ENCODE measurements at places on chromosomes 3 and 15.

- H3K36me3 ChIP-seq = peaks cover 11% of the 10 kb centered on the region
- H3K4me3 ChIP-seq = no peak overlapping the region
- no peaks in the 10 kb centered on the region for H3K27me3 ChIP-seq
- peak; percentile 79 for DNase-seq
- peaks cover 9% of the 10 kb centered on the region for H3K4me1 ChIP-seq
Observed at GRCh38 chr3:11367143-11367693, 95.0 kb downstream of the ATG7 start.

DNA sequence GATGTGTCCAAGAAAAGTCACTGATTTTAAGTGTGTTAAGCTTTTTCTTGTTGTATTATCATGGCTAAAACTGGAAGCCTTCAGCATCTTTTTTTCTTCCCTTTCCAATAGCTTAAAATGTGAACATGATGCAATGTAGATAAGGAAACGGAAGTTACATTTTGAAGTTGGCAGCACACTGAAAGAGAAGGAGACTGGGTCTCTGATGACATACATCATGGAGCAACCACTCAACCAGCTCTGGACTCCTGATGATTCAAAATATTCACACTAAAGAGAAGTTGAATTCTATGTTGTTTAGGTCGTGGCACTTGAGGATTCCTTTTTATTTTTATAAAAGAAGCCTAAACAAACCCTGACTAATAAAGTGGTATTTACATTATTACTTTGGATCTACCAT, 488.3 kb upstream of the ALCAM start:
- H3K4me1 ChIP-seq = no peaks in the 10 kb centered on the region
- no peaks in the 10 kb centered on the region for H3K36me3 ChIP-seq
- H3K27ac ChIP-seq = no peak overlapping the region
- no peak overlapping the region for H3K4me3 ChIP-seq
- H3K27me3 ChIP-seq = no peaks in the 10 kb centered on the region
- DNase-seq = no peak

- H3K27me3 ChIP-seq = no peaks in the 10 kb centered on the region
- H3K4me1 ChIP-seq = peaks cover 27% of the 10 kb centered on the region
- H3K4me3 ChIP-seq = no peak overlapping the region
- H3K36me3 ChIP-seq = no peaks in the 10 kb centered on the region
Observed at GRCh38 chr15:30063835-30064546, 18.8 kb upstream of the GOLGA8J start.

DNA sequence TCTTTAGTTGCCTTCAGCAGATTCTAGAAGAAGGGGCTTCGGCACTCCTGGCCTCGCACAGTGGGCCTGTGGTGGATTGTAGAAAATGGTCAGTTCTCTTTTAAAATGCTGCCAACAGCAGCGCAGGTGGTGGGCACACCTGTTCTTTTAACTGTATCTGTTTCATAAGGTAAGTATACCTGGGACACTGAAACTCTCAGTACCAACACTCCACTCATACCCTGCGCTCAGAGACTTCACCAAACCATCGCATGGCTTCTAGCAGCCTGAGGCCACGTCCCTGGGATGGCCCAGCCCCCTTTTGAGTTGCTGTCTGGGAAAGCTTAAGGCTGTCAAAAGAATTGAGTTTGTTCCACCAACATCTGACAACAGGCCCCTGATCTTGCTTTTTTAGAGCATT, 56.7 kb upstream of the MCF2L2 start:
- no peaks in the 10 kb centered on the region for H3K4me1 ChIP-seq
- H3K27me3 ChIP-seq = no peaks in the 10 kb centered on the region
- no peak for DNase-seq
- no peak overlapping the region for H3K27ac ChIP-seq
- no peaks in the 10 kb centered on the region for H3K36me3 ChIP-seq

DNA sequence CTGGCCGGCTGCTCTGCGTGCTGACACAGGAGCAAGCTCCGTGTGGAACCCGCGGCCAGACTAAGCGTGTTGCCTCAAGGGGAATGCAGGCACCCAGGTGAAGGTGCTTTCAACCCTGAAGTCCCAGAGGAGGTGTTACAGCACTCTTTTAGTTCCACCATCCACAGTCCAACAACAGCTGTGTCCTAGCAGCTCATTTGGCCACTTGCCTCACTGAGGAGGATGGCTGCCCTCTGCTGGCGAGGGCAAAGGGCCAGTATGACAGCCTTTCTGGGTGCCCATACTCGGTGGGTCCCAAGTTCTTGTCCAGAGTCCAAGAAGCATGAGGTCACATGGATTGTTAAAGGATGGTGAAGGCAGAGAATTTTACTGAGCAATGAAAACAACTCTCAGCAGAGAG, 87.8 kb downstream of the C3orf85 start:
- no peaks in the 10 kb centered on the region for H3K4me1 ChIP-seq
- H3K36me3 ChIP-seq = no peaks in the 10 kb centered on the region
- no peaks in the 10 kb centered on the region for H3K27me3 ChIP-seq
- no peak overlapping the region for H3K4me3 ChIP-seq
- no peak for DNase-seq

GRCh38 chr3:160661660-160662059, 15.3 kb upstream of the ARL14 start:
- no peaks in the 10 kb centered on the region for H3K36me3 ChIP-seq
- no peak for DNase-seq
- H3K4me1 ChIP-seq = no peaks in the 10 kb centered on the region
- no peak overlapping the region for H3K27ac ChIP-seq
- no peaks in the 10 kb centered on the region for H3K27me3 ChIP-seq

- peaks cover 4% of the 10 kb centered on the region for H3K27me3 ChIP-seq
- H3K4me1 ChIP-seq = no peaks in the 10 kb centered on the region
- H3K4me3 ChIP-seq = no peak overlapping the region
- H3K27ac ChIP-seq = no peak overlapping the region
- no peaks in the 10 kb centered on the region for H3K36me3 ChIP-seq
Observed at GRCh38 chr3:61438253-61439121, 122.9 kb upstream of the PTPRG start.

Data from sigmoid colon (tissue), 7 donors.